Right ventricle myocardium inferior (tissue), 1 donor: ENCODE measurements at places on chromosomes 3 and 15.

DNA sequence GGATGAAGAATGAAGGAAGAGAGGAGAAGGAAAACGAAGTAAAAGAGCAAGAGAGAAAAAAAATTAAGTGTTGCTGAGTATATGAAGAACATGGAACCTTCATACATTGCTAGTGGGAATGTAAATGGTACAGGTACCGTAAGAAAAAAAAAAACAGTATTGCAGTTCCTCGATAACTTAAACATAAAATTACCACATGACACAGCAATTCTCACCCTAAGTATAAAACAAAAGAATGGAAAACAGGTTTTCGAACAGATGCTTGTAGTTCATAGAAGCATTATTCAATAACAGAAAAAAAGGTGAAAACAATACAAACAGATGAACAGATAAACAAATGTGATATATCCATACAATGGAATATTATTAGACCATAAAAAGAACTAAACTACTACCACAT, 51.6 kb downstream of the SENP7 start:
- DNase-seq = no peak

- DNase-seq = no peak
These were observed 47.2 kb upstream of the TEX55 start for GRCh38 chr3:119098619-119099222.

- no peak for DNase-seq
These were observed 42.8 kb upstream of the RNU6-1 start for GRCh38 chr15:67882487-67883233.

DNA sequence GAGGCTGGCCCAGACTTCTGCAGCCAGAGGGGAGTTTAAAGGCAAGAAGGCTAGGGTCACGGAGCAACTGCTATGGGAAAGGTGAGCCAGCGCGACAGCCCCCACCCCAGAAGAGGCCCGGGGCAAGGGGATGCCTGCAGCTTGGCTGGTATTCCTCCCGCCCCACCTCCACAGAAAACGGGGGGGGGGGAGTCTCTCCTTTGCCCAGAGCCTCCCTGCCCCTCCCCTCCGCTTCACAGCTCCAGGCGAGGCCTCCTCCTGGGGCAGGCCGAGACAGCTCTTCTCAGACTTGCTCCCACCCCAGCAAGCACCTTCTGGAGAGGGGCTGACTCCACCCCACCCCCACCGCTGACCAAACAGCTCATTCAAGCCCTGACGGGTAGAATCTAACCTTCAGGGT, 13.4 kb downstream of the ANP32A start:
- no peak for DNase-seq

DNA sequence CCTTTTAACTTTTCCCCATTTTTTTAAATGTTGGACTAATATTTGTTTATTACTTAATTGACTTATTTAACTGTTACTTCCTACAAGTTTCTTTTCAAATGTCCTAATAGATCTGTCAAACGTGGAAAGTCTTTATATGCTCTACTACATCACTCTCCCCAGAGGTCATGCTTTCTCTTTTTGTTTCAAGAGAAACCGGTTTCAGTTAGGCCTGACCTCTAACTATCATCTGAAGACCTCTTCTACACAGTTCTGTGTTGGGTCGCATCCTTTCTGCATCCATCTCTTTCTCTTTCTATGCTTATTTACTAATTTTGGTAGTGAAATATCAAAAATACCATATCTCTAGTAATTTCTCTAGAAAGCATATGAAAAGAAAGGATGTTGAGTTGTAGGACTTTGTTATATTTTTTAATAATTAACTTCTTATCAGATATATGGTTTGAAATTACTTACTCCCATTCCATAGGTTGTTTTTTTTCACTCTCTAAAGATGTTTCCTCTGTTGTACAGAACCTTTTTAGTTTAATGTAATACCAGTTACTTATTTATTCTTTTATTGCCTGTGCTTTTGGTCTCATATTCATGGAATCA, 781.2 kb upstream of the ARPP21 start:
- DNase-seq = no peak

GRCh38 chr15:76575274-76575673, 238.7 kb downstream of the ISL2 start:
- DNase-seq = no peak

DNA sequence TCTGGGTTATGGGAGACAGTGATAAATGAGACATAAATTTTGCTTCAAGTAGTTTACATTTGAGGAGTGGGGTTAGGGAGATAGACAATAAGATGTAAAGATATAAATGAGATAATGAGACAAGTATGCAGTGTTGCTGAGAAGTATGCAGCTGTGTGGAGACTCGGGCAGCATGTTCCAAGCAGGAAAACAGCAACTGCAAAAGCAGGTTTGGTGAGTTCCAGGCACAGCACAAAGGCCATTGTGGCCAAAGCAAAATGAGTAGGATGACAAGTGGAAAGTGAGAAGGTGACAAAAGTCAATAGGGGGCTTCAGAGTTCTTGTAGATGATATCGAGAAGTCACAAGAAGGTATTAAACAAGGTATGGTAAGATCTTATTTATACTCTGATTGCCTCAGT, 259.1 kb upstream of the PEX5L start:
- DNase-seq = no peak

DNA sequence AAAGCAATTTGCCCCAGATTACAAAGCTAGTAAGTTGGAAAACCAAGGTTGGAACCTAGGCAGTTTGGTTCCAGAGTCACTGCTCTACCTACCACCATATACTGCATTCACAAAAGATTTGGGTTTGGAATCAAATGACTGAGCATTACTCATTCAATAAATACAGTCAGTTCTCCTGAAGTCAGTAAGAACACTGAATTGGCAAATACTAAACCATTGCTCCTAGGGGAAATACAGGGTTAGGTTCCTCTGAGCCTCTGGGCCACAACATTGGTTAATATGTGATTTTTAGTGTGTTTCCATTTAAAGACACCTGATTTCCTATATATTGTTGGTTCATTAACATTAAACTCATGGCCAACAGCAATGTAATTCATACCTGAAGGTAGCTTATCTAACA, 2.1 kb upstream of the EIF5A2 start:
- DNase-seq = no peak

GRCh38 chr15:56783156-56783856, 50.0 kb upstream of the ZNF280D start:
- DNase-seq = no peak

- DNase-seq = no peak
These were observed 86.0 kb downstream of the HCN4 start for GRCh38 chr15:73282567-73283365.

GRCh38 chr3:77189684-77190083, 149.8 kb downstream of the ROBO2 start:
- no peak for DNase-seq

DNA sequence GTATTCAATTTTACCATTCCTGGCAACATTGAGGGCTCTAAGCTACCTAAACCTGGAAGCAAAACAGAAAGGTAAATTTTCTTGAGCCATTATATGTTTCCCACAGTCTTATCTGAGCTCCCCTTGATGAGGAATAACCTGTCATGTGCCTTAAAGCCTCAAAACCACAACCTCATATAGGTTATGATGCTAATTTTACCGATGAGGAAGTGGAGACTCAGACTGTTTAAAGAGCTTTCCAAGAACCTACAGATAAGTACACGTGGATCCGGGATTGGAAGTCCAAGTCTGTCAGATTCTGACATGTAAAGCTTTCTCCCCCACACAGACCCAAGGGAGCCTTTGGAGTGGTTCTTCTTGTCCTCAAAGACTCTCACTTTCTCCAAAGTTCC, 140.5 kb downstream of the SEMA6D start:
- DNase-seq = no peak
